ENCODE measurements at places on chromosomes 13 and 19.

DNA sequence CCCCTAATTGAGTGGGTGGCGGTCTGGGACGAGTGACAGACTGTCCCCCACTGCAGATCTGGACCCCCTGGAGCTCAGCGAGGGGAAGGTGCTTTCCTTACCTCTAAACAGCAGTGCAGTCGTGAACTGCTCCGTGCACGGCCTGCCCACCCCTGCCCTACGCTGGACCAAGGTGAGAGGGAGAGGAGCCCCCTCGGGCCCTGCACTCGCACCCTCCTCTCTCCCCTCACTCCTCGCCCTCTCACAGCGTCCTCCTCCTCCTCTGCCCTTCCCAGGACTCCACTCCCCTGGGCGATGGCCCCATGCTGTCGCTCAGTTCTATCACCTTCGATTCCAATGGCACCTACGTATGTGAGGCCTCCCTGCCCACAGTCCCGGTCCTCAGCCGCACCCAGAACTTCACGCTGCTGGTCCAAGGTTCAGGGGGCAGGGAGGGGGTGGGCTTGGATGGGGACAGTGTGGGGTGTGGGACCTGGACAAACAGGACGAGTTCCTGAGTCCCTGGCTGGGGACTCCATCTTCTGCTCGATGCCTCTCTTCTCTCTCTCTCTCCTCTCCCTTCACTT lies 9.6 kb downstream of the BCAM start:
- DNase-seq = no peak

DNA sequence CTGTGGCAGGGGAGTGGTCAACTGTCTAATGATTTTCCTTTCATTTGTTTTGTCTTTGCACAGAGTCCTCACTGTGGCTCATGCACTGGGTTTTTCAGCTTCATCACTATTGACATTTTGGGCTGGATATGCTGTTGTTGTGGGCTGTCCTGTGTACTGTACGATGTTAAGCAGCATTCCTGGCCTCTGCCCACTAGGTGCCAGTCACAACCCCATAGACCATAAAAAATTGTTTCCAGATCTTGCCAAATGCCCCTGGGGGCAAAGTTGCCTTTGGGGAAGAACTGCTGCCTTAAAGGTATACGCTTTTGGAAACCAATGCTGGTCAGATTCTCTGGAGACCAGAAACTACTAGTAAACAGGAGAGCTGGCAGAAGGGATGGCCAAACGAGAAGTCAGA lies 310.4 kb downstream of the SPRY2 start:
- DNase-seq = no peak

DNA sequence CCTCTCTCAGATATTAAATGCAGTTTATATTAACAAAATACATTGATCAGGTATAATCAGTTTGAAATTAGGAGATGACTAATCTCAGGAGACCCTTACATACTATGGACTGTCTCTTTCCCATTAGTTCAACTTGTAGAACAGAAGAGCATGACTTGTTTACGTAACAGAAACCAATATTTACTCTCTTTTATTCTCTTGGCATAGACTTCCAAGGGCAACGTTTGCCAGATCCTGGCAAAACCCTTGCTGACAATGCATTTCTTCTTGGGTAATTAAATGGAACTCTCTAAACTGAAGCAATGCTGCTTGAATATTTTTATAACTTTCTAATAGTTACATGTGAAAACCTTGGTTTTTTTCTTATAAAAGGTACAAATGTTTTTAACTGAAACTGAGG lies 68.3 kb upstream of the MYO16 start:
- no peak for DNase-seq

DNA sequence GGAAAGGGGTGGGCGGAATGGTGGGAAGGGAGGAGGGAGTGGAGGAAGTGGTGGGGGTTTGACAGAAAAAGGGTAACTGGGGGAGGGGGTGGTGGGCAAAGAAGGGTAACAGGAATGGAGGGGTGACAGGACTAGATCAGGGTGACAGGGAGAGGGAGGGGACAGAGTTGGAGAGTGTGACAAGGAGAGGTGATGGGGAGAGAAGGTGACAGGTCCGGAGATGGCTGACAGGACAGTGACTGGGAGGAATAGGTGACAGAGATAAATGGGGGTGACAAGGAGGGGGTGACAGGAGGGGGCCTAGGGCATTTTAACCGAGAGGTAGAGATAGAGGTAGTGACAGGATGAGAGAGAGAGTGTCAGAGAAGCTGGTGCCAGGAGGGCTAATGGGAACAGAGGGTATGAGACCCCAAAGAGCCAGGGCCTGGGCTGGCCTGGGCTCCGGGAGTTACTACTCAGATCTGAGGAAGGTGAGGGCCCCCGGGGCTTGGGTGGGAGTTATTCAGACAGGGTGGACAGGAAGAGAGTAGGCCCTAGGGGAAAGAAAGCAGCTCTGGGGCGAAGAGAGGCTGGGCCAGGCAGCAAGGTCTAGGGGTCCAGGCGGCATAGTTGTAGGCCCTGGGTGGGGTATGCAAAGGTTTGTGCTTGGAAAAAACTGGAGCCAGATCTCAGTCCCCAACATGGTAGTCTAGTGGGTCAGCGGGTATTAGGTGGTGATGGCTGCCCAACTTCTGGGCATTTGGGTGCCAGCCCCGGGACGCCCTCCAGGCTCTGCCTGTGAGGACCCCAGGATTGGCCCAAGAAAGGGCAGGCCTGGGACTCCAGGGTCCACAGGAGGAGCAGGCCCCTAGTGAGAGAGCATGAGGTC lies 660 bp downstream of the CIC start:
- DNase-seq = no peak

DNA sequence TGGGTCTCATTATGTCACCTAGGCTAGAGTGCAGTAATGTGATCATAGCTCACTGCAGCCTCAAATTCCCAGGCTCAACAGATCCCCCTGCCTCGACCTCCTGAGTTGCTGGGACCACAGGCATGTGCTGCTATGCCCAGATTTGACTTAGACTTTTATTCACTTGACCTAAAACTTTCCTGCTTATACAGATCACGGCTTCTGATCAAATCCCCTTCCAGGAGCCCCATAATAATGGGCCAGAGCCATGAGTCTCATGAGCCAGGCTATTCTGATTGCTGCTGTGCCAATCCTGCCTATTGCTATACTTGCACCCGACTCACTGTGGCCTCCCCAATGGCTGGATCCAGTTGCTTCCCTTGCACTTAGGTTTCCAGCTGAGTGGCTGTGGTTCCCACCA lies 42.0 kb downstream of the C1QTNF9 start:
- DNase-seq = no peak

- DNase-seq = no peak
These were observed 1.1 kb upstream of the EID2B start for GRCh38 chr19:39533791-39534190.

DNA sequence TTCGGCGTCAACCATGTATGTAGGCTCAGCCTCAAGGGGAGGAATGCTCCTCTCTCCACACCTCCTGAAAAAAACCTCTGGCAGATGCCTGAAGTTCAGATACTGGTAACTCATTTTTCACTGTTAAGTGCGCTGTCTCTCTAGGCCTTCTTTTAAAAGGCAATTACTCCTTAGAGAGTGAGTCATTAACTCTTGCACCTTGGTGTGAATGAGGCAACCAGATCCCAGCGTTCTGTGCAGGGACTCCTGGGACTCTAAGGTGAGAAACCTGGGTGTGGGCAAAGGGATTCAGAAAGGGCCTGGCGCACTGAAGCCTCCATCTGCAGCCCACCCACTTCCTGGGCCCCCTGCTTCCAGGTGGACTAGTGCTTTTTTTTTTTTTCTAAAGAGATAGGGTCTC lies 71.7 kb downstream of the SIAH3 start:
- no peak for DNase-seq

DNA sequence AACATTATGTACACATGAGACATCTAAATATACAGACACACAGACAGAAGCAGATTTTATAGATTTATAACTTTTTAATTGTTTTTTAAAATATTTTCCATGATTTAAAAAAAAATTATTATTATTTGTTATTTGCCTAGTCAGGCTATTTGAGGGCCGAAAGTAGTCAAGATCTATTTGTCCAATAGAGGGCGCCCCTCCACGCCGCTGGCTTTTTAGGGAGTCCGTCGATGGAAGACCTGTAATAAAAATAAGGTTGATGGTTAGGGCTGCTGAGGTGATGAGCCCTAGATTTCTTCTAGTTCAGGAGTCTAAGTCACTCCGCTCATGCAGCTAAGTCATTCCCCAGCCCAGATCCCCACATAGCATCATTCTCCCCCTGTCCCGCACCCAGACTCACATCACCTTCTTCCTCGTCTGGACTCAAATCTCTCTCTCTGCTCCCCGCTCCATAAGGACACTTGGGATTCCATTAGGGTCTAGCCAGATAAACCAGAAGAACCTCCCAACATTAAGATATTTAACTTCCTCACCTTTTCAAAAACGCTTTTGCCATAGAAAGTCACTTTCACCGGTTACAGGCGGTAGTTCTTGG lies 33.9 kb upstream of the CEACAM21 start:
- DNase-seq = peak; percentile 89

DNA sequence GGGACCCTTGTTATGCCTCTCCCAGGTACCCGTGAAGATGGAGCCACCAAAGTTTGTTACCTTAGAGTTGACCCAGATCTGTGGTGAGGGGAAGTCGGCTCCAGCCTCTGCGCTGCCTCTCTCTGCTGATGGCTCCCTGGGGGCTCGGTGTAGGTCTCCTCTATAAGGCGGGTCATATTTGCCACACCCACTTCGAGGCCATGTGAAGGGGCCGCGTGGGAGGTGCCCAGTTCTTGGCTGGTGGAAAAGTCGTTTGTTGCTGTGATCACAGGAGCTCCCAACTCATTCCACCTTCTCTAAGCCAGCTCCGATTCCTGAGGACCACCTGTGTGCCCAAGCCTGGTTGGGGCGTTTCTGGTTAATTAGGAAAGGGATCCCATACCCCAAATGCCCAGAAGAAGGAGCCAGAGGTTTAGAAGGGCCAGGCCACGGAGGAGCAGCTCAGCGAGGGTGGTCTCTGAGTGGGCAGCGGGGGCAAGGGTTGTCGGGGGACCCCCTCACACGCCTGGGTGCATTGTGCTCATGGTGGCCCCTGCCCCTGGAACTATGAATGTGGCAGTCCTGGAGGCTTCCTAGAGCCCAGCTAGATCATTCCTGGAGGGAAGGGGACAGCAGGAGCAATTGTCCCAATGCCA lies 296.5 kb downstream of the ZNF536 start:
- DNase-seq = no peak

- DNase-seq = peak; percentile 16
These were observed 5.2 kb upstream of the MYDGF start for GRCh38 chr19:4675346-4675745.

DNA sequence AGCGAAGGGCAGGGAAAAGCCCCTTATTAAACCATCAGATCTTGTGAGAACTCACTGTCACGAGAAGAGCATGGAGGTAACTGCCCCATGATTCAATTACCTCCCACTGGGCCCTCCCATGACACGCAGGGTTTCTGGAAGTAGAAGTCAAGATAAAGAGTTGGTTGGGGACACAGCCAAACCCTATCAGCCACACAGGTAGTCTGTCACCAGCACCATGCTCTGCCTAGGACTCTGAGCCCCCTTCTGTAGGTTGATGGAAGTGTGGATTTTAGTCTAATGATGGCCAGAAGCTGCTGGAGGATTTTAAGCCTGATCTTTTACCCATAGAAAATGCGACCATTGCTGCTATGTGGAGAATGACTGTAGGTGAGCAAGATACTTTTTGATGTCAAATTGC lies 60.8 kb downstream of the ARHGEF7 start:
- DNase-seq = no peak
